ENCODE measurements at places on chromosomes 13 and 19.

GRCh38 chr19:1612114-1613086, 7.1 kb upstream of the UQCR11 start:
- no peak for DNase-seq

- no peak for DNase-seq
Measured at GRCh38 chr19:52692431-52693008, 42.3 kb downstream of the ZNF611 start.

GRCh38 chr13:32695602-32696250, 109.5 kb downstream of the PDS5B start:
- no peak for DNase-seq

DNA sequence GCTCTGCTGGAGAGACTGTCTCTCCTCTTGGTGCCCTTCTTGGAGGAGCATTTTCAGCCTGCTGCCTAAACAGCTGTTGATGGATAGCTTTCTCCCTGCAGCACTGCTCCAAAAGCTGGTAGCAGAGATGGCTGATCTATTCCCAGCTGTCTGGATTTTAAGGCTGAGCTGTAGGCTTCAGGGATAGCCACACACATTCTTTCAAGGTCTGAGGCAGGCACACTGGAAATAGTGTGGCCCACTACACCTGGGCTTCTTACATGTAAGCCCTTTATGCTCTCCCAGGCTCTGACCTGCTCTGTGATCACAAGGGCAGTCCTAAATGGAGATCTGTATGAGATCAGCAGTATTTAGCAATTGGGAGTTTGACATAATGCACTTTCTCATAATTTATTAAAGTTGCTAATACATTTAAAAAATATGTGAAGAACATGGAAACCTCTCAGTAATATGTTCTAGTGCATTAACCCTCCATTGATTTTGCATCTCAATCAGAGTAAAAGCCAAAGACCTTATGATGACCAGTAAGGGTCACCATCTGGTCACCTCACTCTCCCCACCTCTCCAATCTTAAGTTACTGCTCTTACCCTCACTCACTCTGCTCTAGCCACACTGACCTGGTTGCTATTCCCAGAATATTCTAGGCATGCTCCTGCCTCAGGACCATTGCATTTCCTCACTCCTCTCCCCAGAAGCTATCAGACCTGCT, 91.6 kb downstream of the MBNL2 start:
- no peak for DNase-seq

DNA sequence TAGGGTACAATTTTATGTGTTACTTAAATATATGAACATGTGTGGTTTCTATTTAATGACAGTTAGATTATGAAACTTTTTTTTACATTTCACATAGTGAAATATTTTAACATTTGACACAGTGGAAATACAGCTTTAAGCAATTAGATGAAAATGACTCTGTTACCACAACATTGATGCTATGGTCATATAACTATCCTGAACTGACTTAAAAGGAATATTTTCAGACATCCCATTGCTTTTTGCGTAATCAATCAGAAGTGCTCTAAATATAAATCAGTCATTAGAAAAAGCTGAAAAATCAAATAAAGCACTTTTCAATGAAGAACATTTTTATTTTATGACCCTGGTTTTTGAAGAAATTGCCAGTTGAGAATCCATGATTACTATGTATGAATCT, 80.3 kb downstream of the UFM1 start:
- no peak for DNase-seq

- peak; percentile 40 for DNase-seq
Measured at GRCh38 chr19:1663852-1664251, 11.4 kb upstream of the TCF3 start.

GRCh38 chr13:95647321-95647720, 2.8 kb upstream of the DZIP1 start:
- DNase-seq, result no peak

GRCh38 chr13:100798739-100799361, 124.3 kb upstream of the TMTC4 start:
- no peak for DNase-seq

DNA sequence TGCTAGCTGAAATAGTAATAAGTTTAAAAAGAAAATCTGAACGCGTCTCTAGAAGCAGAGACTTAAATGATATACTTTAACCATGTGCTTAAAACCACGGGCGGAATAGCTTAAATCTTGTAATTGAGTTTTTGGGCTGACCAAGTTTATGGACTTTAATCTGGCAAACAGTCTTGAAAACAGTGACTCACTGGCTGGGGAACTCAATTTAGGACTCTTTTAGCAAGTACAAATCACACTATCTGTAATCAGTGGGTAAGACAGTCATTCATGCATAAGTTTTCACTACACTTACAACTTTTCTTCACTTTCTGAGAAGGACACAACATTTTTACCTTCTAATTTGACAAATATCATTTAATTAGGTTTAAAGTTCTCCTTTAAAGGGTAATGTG, 26.8 kb downstream of the ZNF627 start:
- DNase-seq, result no peak

- DNase-seq, result no peak
Measured at GRCh38 chr13:86684402-86684801, 885.2 kb upstream of the SLITRK6 start.

GRCh38 chr13:86000546-86000945, 201.3 kb upstream of the SLITRK6 start:
- no peak for DNase-seq

Data from activated CD4-positive, alpha-beta T cell treated with anti-CD3 and anti-CD28 coated beads for 48 hours (primary cell).